ENCODE measurements at places on chromosomes 11 and 22.

- peak; percentile 78 for DNase-seq
These were observed 10.4 kb upstream of the SUN2 start for GRCh38 chr22:38766076-38766777.

- DNase-seq = peak; percentile 57
These were observed 2.9 kb downstream of the FAM111A start for GRCh38 chr11:59145534-59145933.

- no peak for DNase-seq
These were observed 170.0 kb downstream of the LRRC4C start for GRCh38 chr11:41289408-41289807.

DNA sequence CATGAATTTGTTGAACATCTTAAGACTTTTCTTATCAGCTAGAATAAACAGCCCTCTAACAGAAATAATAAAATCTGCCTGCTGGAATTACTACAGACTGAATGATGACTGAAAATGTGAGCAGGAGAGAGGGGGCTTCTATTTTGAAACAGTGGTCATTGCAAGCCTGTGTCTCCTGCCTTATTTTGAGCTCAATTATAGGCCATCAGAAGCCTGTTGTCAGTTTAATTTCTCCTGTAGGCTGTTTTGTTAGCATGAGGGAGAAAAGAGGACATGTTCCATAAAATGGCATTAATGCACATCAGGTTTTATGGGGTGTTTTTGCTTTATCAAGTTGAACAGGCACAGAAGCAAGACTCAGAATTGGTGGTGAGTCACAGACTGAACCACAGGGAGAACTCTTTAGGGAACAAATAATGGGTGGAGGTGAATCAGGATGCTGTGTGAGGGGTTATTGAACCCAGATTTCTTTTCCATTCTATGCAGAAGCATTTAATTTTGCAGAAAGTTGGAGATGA, 129.1 kb downstream of the PARVA start:
- peak; percentile 49 for DNase-seq

GRCh38 chr11:33989461-33989860, 62.1 kb upstream of the CAPRIN1 start:
- DNase-seq = no peak

DNA sequence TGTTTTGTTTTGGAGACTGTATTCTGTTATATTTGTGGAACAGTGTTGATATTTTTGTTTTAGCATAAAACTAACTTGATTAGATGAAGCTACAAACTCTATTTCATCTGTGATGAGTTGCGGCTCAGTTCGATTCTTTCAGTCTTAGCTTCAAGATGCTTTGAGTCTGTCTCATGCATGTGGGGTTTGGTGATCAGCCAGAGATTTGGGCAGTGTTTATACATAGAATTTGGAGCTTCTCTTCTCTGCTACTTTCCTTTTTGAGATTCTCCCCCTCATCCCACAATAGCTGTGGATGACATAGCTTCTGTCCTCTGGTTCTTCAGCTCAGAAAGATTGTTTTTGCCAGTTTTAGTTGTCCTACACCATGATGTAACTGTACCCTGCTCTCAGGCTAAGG, 90.4 kb downstream of the ARHGAP20 start:
- no peak for DNase-seq

GRCh38 chr22:39349967-39350726, at the start of gene SYNGR1:
SYNGR1 (plus strand) TSS chr22:39349991; CDS start chr22:39350011, 20 bp downstream.
- DNase-seq = no peak

DNA sequence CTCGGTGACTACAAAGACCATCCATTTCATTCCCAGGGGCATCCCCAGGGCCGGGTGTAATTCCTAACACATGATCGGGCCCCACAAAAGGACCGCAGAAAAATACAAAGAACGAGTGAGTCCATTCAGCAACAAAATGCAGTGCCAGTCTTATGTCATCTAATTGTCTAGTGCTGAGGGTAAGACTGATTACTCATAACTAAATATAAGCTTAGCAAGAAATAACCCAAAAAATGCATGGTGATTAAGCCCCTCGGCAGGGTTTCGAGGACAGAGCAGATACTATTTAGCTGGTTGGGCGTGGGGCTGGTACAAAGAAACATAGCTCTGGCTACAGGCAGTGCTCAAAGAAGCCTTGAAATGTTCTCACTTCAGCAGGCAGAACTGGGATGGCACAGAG, 1078.9 kb downstream of the OPCML start:
- DNase-seq = no peak

DNA sequence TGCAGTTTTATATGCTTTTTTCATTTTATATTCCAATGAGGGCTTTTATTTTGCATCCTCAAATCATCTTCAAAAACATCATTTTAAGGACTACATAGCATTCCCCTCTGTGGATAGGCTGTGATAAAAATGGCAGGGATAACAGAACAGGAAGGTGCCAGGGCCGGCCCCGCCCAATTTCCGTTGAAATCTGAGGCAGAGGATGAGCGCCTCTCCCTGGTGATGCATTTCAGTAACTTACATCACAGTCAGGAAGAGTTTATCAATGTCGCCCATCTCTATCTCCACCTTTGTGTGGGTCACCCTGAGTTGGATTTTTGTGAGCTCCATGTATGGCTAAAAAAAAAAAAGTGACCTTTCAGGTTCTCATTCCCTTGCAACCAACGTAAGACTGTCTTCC, 201.6 kb downstream of the DSCAML1 start:
- DNase-seq = no peak

GRCh38 chr11:71095294-71095850, 157.0 kb downstream of the SHANK2 start:
- DNase-seq = no peak

DNA sequence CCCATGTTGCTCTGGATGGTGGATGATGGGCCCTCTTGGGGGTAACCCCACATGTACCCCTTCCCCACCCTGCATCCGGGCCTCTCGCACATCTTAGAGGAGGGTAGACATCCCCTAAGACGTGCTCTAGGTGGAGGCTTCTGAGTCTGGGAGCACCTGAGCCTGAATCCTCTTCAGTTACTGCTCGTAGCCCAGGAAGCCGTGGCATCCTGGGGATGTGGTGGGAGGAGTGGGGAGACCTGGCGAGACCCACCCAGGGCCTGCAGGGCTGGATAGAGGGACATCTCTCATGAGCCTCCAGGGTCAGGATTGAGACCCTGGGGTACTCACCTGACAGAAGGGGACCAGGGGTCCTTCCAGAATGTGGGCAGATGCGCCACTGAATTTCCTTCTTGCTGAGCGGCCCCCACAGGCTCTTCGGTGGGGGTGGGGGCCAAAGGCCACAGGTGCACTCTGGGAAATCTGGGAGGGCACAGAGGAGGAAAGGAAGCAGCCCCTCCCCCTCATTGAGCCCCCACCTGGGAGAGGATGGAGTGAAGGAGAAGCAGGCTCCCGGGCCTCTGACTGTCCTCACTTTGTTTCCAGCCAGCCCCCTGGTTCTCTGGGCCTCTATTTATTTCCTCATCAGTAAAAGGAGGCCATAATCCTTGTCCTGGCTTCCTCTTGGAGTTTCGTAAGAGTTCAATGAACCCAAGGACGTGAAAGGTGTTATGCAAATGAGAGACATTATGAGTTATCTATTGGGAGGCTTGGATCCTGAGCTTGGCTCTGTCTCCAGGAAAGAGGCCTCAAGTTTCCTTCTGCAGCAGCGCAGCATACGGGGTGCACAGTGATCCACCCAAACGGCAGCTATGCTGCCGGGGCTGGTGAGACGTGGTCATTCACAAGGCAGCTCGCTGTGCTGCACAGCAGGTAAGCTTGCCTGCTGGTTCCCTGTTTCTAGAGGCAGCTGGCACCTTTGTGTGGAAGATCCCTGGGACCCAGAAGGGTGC, 31.2 kb downstream of the KCNJ4 start:
- no peak for DNase-seq

- DNase-seq = peak; percentile 11
These were observed 65.2 kb downstream of the ALX4 start for GRCh38 chr11:44244639-44245310.

DNA sequence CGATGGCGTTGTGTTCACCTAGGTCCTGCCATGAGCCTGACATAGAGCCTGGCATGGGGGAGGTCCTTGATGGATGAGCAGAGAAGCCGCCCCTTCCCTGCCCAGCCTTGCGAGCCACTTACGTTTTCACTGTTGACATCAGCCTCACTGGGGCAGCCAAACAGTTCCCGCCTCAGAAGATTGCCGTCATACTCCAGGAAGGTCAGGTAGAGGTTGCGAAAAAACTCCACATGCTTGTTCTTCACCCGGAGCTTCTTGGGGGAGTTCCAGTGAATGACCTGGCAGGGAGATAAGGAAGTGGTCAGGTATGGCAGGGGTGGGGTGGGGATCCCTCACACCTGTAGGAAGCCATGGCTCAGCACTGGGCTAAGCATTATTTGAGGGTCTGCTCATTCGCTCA, 279.3 kb upstream of the SYN3 start:
- DNase-seq = no peak

- DNase-seq = no peak
These were observed 41.0 kb upstream of the FGF3 start for GRCh38 chr11:69860244-69860643.

DNA sequence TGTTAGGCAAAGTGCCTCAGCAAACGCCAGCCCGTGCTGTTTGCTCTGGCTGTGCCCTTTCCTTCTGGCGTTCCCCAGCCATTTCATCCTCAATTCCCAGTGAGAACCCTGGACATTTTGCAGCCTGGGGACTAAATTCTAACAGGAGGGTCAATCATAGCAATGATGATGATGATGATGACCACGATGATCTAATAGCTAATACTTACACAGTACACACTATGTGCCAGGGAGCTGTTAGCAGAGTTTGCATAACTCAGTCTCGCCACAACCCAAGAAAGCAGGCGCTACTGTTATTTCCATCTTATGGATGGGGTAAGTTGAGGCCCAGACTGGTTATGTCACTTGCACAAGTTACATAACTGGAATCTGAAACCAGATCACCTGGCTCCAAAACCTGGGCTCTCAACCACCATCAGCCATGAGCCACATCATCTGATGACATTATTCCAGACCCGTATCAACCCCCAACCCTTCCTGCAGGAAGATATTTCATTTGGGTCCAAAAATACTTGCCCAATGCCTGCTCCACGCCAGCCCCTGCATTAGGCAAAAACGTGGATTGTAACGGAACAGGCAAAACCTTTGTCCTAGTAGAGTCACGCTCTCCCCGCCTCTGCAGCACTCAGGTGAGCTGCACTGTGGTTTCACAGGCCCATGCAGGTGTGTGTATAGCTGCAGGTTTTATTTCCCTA, 132.6 kb upstream of the SERPIND1 start:
- no peak for DNase-seq

DNA sequence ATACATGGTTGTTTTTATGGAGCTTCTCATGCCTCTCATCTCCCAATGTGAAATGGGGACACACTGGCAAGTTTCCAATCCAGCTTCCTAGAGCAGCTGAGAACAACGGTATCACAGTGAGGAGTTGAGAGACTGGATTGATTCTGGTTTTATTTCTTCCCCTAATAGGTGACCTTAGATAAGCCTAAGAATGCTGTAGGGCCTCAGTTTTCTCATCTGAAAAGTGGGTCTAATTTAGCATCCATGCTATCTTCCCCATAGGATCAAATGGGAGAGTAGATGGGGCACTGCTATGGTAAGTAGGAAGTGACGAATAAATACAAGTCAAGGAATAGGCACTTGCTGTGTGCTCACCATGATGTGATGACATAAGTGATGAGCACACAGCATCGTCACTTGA, 61.1 kb upstream of the PHOX2A start:
- no peak for DNase-seq

DNA sequence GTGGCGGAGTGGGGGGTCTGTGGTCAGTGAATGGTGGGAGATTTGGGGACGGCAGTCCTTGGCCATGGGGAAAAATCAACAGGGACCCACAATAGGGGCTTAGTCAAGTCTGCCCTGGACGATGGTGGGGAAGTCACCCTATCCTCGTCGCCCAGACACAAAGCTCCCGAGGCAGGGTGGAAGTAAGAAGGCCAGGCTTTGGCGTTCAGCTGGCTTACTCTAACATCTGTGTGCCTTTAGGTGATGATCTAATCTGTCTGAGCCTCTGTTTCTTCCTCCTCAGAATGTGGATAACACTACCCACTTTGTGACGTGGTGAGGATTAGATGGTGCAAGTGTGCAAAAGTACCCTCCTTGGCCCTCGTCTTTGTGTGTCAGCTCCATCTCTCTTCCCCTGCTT, 192.2 kb downstream of the ST3GAL4 start:
- DNase-seq = no peak

- no peak for DNase-seq
These were observed 9.7 kb upstream of the STK33 start for GRCh38 chr11:8603696-8604077.

DNA sequence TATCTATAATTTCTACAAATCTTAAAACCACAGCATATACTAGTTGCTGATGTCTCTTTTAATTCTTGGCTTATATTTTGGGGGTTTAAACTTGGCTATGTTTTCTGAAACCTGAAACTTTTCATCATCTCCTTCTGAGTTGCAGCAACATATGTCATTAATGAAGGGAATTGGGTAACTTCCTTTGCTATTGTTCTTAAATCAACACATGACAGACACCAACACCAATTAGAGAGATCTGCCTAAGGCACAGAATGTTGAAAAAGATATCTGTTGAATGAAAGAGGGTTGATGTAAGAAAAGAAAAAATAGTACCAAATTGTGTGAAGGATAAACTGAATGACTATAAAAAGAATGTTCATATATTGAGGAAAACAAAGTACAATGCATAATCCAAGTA, 10.3 kb upstream of the GAS2 start:
- no peak for DNase-seq

DNA sequence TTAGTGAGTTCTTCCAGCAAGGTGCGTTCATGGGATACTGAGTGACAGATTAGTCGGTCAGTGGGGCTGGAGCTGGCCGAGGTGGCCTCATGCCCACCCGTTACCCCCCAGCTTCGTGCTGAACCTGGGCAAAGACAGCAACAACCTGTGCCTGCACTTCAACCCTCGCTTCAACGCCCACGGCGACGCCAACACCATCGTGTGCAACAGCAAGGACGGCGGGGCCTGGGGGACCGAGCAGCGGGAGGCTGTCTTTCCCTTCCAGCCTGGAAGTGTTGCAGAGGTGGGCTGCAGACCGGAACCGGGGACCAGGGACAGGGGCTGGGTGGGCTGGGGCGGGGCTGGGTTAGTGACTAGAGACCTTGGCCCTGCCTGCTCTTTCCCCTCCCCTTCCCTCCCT, 2.9 kb downstream of the LGALS1 start:
- no peak for DNase-seq

GRCh38 chr11:65653229-65654225, 9.2 kb downstream of the RELA start:
- DNase-seq = no peak

GRCh38 chr11:80899381-80899780, 1458.6 kb upstream of the TENM4 start:
- DNase-seq = no peak

- no peak for DNase-seq
These were observed 313.9 kb downstream of the ST3GAL4 start for GRCh38 chr11:126669416-126669815.

GRCh38 chr22:26432619-26433311, 3.7 kb downstream of the ASPHD2 start:
- DNase-seq = no peak

GRCh38 chr11:61294717-61295595, at the start of gene VWCE:
VWCE (minus strand) TSS chr11:61295316; CDS start chr11:61295037, 279 bp downstream.
- peak; percentile 57 for DNase-seq

GRCh38 chr11:363948-364761, 5.1 kb upstream of the B4GALNT4 start:
- DNase-seq = no peak
